ENCODE measurements at places on chromosomes 1 and 21. TPM values are rescaled to one million over a fixed set of nuclear protein-coding genes. Genes with fewer than 3 reads are reported as not detected.

DNA sequence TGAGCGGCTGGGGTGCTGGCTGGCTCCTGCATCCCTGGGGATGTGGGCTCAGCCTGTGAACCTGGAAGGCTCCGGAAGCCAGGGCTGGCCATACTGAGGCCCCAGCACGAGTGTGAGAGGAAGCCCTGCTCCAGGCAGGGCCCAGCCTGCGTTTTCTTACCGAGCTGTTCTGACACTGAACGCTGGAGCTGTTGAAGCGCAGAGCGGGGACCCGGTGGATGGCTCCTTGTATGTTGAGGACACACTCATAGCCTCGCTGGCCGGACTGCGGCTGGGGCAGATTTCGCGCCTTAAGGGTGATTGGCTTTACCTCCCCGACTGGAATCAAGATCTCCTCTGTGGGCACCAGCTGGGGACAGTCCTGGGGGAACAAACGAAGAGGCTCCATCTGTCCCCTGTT lies 160.0 kb downstream of the PLXNA2 start:
- no peak for DNase-seq

DNA sequence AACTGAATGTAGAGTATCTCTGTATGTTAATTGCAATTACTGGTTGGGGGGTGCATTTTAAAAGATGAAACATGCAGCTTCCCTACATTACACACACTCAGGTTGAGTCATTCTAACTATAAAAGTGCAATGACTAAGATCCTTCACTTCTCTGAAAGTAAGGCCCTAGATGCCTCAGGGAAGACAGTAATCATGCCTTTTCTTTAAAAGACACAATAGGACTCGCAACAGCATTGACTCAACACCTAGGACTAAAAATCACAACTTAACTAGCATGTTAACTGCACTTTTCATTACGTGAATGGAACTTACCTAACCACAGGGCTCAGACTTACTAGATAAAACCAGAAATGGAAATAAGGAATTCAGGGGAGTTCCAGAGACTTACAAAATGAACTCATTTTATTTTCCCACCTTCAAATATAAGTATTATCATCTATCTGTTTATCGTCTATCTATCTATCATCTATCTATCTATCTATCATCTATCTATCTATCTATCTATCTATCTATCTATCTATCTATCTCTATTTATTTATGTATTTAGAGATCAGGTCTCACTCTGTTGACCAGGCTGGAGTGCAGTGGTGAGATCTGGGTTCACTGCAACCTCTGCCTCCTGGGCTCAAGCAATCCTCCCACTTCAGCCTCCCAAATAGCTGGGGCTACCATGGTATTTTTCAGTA lies 47.8 kb downstream of the CHML start:
- DNase-seq = no peak

DNA sequence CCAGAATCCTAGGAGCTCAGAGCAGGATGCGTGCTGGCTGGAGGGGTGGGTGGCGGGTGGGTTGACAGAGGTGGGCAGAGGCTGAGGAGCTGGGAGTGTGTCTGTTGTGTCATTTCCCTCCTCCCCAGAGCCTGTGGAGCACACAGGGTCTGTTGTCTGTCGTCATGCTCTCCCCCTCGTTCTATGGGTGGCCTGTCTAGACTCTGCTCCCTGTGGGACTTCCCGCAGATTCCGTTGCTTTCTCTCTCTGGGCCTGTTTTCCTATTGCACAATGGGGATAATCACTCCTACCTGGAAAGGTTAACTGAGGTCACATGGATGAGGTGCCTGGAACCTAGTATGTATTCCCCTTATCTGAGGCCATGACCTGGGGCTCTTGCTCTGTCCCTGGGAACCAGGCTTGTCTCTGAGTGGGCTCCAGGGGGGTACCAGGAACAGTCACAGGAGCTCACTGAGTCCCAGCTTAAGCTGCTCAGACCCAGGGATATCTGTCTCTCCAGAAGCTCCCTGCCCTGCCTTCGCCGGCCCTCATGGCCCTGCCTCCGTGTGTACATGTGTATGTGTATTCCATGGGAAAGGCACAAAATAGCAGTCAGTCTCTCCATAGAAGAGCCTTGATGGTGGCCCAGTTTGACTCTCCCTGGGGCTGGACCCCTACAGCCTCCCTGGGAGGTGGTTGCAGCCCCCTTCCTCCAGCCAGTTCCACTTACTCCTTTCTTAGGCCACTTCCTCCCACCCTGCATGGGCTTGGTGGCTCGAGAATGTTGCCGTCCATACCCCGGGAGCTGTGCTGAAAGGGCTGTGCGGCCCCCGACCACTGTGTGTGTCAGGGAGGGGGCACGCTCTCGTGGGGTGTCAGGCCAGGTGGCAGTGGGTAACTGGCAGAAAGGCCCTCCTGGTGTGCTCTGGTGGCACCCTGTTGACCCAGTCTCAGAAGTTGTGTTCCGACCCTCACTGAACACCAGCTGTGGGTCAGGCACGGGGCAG lies 17.9 kb downstream of the PTPRF start:
- DNase-seq = no peak

The FHL3 gene
- 60.1 TPM for total RNA-seq

GRCh38 chr1:30536530-30536929 lies 186.9 kb downstream of the MATN1 start:
- no peak for DNase-seq

DNA sequence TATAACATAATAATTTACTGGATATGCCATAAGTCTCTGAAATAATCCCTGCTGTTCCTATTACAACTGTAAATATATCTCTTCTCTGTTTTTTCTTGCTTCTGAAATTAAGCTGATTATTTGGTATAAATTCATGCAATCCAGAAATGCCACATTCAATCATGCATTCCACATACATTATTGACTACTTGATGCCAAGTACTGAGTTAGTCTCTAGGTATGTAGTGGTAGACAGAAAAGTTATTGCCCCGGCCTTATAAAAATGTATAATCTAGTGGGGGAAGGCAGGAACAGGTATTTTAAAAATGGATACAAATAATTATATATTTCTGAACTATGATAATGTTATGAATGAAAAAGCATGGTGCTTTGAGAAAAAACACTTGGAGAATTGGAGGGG lies 338.6 kb upstream of the SNX7 start:
- DNase-seq = no peak

DNA sequence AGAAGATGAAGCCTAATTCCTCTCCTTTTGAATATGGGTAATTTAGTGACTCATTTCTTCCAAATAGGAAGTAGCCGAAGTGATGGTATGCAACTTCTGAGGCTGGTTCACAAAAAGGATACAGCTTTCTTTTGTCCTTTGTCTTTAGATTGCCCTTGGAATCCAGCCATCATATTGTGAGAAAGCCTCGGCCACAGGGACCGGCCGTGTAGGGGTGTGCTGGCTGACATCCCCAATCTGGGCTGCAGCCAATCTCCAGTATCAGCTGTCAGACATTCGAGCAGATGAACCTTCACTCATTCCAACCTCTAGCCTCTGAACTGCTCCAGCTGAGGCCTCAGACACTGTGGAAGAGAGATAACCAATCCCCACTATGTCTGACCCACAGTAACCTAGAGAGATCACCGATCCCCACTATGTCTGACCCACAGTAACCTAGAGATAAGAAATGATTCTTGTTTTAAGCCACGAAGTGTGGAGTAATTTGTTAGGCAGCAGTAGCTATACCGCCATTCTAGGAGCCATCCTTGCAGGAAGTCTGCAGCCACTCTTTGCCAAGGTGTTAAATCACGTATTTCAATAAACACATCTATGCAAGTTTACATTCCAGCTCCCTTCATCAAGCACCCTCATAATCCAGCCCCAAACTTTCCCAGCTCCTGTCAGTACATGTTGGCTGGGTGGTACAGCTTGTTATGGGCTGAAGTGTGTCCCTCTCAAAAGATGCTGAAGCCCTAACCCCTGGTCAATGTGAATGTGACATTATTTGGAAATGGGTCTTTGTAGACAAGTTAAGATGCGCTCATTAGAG lies 2.9 kb upstream of the DIP2A start:
- DNase-seq = no peak

The OR14K1 gene
- total RNA-seq = not detected
